Urinary bladder (tissue), 4 donors: ENCODE measurements at places on chromosomes 16 and 17. TPM values are rescaled to one million over a fixed set of nuclear protein-coding genes. Genes with fewer than 3 reads are reported as not detected.

DNA sequence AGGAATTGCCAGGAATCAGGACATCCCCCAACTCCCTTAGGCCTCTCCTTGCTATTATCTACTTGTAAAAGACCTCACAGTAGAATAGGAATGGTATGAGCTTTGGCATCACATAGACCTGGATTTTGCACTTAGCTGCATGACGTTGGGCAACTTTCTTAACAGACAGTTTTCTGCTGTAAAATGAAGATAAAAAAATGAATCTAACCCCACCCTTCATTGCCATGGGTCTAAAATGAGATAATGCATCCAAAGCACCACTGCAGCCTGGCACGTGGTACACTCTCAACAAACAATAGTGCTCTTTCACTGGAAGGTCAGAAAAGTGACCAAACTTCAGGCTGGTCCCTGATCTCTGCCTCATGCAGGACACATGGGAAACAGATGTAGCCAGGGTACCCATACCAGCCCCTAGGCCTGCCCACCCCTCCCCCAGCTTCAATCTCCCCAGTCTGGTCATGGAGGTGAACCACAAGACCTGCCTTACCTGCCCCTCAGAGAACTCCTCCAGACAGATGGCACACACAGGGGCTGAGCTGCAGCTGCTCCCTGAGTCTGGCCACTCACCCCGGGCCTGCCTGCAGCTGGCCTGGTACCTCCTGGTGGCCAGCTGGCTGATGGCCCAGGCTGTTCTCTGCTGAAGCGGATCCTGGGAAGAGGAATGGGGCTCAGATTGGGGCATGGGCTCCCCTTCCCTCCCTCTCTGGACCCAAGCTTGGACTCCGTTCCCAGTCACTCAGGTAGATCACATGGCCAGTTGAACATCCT lies 8.5 kb upstream of the SUPT4H1 start:
- DNase-seq, result no peak

DNA sequence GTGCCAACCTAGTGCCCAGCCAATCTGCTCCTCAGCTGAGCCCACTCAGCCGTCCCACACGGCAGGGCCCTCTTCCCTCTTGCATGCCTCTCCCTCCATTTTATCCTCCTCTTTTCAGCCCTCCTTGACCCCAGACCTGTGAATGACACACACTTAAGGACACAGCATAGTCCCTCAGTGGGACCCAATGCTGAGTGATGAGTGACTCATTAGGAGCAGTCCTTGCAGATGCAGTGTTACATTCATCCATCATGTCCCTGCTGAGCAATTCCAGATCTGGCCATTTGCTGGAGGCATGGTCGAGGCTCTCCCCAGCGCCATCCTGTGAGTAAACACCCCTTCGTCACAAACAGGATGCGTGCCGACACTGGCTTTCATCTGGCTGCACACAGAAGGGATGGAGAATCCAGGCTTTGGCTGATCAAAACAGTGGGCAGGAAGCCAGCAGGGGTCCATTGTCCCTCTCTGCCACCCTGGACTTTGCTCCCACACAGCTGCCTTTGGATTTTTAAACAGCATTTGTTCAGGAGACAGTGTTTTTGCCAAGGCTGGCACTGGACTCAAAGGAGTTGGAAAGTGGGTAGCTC lies 122.6 kb downstream of the AXIN2 start:
- no peak for DNase-seq

GRCh38 chr17:72556944-72557826 lies 436.4 kb downstream of the SOX9 start:
- no peak for DNase-seq

DNA sequence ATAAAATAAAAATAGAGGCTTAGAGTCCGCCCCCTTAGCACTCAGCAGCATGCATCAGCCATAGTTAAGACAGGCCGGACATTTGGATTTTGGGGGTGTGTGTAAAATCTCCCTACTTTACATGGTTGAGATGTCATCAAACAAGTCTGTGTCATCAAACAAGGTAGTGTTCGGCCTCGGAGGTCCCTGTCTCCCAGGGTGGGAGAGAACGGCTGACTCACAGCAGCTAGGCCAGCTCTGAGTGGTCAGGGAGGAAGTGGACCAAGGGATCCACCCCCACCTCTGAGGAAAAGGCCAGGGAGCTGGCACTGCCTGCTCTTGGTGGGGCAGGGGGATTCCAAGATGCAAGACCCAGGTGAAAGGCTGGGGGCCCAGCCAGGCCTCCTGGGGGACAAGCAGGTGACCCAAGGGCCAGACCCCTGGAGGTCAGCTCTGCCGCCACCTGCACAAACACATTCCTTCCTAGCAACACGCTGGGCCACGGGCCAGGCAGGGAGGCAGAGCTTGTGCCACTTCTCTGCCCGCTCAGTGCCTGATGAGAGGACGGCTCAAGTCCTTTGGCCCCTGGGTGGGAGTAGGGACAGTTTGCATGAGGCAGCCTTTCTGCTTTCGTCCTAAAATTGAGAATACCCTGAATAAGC lies 28.5 kb downstream of the KIFC3 start:
- no peak for DNase-seq

DNA sequence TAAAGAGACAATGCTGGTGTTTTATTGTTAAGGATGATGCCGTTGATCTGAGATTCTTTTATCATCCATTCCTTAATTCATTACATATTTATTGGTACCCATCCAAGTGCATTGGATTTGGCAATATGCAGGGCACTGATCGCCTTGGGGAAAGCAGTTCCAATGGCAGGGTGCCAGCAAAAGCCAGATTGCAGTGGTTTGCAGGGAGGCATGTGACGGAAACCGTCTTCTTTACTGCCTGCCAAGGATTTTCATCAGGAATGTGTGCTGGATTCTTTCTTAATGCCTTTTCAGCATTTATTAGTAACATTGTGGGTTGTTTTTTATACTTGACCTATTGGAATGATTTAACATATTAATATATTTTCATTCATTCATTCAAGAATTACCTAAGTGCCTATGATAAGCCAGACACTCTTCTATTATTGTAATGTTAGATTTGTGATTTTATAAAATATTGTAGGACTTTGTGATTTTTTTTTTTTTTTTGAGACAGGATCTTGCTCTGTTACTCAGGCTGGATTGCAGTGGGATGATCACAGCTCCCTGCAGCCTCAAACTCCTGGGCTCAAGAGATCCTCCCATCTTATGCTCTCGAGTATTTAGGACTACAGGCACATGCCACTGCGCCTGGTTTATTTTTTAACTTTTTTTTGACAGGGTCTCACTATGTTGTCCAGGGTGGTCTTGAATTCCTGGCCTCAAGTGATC lies 93.4 kb upstream of the TNRC6A start:
- DNase-seq, result peak; percentile 39

- DNase-seq, result no peak
Measured at GRCh38 chr17:9414471-9414870, 161.1 kb downstream of the STX8 start.

GRCh38 chr16:84618581-84619460 lies 943 bp upstream of the COTL1 start:
- no peak for DNase-seq

- DNase-seq, result no peak
Measured at GRCh38 chr17:75440738-75441448, 15.5 kb upstream of the TMEM94 start.

DNA sequence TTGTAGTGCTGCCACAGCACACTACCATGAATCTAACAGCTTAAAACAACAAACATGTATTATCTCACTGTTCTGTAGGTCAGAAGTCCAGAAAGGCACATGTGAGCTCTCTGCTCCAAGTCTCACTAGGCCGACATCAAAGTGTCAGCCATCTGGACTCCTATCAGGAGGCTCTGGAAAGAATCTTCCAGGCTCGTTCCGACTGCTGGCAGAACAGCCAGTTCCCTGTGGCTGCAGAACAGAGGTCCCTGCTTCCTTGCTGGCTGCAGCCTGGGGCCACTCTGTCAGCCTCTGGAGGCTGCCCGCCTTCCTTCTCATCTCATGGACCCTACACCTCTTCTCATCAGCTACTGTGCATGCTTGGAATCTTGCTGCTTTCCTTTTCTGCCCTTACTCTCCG lies 168.9 kb downstream of the CBLN1 start:
- no peak for DNase-seq

DNA sequence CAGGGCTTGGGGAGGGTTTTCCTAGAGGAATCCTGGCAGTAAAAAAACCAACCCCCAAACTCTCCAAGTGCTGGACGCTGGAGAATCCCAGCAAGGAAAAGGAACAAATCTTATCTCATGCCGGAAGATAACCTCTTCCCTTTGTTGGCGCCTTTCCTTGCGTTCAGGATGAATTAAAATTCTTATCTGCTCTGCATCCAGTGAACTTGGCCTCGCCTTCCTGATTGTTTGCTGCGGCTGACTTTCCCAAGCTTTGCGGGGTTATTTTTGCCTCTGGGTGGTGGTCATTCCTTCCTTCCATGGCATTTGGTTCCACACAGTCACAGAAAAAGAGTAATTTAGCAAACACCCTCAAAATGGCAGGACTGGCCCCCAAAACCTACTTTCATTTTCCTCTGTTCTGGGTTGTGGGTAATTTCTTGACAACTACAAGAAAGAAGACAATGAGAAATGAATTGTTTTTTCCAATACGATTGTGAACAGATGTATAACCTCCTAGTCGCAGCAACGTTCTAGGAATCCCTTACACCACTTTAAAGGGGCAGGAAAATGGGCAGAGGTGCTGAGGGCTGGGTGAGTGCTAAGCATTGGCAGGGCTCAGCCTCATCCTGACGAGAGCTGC lies 77.8 kb downstream of the MRC2 start:
- no peak for DNase-seq

- no peak for DNase-seq
Measured at GRCh38 chr16:11188801-11189740, 66.9 kb downstream of the SOCS1 start.

- DNase-seq, result no peak
Measured at GRCh38 chr16:47719713-47720112, 258.6 kb downstream of the PHKB start.

- no peak for DNase-seq
Measured at GRCh38 chr16:15660203-15660601, 10.2 kb downstream of the NDE1 start.

GRCh38 chr17:78532922-78533640 lies 44.1 kb downstream of the DNAH17 start:
- DNase-seq, result no peak

DNA sequence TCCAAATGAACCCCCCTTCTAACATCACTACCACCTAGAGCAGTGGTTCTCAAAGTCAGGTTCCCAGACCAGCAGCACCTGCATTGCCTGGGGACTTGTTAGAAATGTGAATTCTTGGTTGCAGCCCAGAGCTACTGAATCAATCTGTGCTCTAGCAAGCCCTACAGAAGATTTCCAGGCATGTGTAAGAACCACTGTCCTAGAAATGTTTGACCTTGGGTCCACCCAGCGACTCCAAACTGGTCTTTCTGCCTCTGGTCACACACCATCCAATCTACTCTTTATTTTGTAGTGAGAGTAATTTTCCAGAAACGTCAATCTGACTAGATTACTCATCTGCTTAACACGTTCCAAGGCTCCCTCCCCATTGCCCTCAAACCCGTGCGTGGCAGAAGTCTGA lies 169.9 kb downstream of the HAPSTR1 start:
- no peak for DNase-seq

DNA sequence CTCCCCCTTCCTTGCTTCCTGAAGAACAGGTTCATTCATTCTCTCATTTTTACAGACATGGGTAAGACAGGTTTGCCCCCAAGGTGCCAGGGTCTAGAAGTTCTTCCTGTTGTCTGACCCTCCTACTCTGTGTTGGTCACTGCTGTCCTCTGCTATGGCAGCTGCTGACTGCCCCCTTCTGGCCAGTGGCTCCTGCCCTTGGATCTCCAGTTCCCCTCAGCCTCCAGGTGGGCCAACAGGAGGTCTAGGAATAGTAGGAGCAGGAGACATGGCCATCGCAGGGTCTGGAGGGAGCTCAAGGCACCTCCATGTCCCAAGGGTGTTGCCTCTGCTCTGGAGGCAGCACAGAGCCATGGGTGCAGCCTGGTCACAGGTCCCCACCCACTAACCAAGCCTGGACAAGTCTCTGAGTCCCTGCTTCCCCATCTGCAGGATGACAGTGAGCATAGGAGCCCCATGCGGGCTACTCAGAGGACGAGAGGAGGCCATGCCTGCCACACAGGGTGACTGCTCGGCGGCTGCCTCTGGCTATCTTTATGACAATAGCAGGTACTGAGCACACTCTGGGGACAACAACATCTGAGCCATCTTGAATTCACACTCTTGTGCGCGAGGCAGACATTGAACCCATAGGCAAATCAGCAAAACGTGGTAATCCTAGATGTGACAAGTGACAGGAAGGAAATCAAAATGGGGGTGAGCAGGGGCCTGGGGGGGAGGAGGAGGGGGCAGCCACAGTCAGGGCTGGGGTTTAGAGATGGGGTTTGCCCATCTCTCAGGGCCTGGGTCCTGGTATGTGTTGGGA lies 27.0 kb upstream of the NXPH3 start:
- DNase-seq, result no peak

GRCh38 chr16:19680881-19681340 lies 37.1 kb downstream of the KNOP1 start:
- DNase-seq, result no peak

The RAB26 gene
- total RNA-seq, result 0.63 TPM

The LRRC46 gene
- not detected for total RNA-seq

The SLC5A10 gene
- total RNA-seq, result not detected

The PIRT gene
- 1.9 TPM for total RNA-seq

The HS3ST2 gene
- total RNA-seq, result 0.16 TPM

The CCDC200 gene
- not detected for total RNA-seq

The WNT3 gene
- 0.90 TPM for total RNA-seq

The PHOSPHO1 gene
- total RNA-seq, result 2.0 TPM
